Inflammatory macrophage (primary cell): ENCODE measurements at places on chromosomes 6 and 20.

DNA sequence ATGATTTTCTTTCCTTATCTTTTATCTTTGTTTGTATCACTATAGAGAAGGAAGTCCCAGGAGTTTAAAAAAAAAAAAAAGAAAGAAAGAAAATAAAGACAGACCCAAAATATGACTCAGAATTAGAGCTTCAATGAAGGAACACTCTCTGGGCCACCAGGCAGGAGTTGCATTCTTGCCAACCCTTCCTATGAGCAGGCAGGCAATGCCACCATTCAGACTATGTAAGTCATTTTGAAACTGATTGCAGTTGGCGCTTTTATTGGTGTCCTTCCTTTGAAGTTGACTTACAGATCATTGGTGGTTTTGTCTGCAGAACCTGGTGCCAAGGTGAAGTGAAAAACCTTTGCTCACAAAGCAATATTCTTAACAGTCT lies 50.3 kb downstream of the MYB start:
- DNase-seq, result no peak

GRCh38 chr6:26235302-26235670 lies 129.7 kb upstream of the BTN3A2 start:
- no peak for DNase-seq

- DNase-seq, result no peak
Measured at GRCh38 chr20:57573242-57573641, 12.3 kb downstream of the PCK1 start.

GRCh38 chr20:49054056-49054643 lies 8.0 kb downstream of the CSE1L start:
- DNase-seq, result no peak

- DNase-seq, result peak; percentile 80
Measured at GRCh38 chr6:36755435-36756348, 58.1 kb downstream of the RAB44 start.

- no peak for DNase-seq
Measured at GRCh38 chr20:22568872-22569344, 15.5 kb downstream of the FOXA2 start.

DNA sequence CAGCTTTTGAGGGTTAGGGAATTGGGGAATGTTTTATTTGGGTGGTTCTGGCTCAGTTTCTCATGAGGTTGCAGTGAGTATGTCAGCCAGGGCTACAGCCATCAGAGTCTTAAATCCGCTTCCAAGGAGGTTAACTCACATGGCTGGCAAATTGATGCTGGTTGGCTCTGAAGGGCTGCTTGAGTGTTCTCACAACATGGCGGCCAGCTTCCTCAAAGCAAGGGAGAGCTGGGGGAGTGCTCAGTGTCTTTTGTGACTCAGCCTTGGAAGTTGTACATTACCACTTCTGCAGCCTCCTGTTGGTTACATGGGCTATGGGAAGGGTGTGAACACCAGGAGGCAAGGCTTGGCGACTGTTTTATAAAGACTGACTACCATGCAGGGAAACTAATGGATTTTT lies 17.8 kb upstream of the PPP1R3G start:
- no peak for DNase-seq

GRCh38 chr6:42628604-42629003 lies 64.8 kb downstream of the UBR2 start:
- no peak for DNase-seq

DNA sequence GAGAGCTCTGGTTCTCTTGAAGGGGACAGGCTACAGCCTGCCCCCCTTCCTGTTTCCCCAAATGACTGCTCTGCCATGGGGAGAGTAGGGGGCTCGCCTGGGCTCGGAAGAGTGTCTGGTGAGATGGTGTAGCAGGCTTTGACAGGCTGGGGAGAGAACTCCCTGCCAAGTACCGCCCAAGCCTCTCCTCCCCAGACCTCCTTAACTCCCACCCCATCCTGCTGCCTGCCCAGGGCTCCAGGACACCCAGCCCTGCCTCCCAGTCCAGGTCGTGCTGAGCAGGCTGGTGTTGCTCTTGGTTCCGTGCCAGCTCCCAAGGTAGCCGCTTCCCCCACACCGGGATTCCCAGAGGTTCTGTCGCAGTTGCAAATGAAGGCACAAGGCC lies 9.8 kb downstream of the VEGFA start:
- DNase-seq, result no peak

- DNase-seq, result no peak
Measured at GRCh38 chr6:128335963-128336362, 184.4 kb downstream of the PTPRK start.

GRCh38 chr6:56642366-56643261 lies at the start of gene DST:
Gene DST, minus strand, starts transcription at chr6:56642889.
- no peak for DNase-seq

DNA sequence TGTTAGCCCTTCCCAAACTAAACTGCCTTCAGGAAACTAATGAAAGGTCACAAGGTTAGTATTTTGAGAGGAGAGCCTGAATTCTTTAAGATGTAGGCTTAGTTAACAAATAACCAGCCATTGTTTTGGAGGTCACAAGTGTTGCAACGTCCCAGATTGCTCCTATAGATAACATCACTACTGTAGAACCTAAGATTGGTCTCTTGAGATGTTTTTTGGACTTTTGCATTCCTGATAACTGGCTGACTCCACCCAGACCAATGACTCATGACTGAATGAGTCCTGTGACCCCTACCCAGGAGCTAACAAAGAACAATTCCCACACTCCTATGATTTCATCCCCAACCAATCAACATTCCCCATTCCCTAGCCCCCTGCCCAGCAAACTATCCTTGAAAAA lies 178.8 kb downstream of the SCP2D1 start:
- no peak for DNase-seq

DNA sequence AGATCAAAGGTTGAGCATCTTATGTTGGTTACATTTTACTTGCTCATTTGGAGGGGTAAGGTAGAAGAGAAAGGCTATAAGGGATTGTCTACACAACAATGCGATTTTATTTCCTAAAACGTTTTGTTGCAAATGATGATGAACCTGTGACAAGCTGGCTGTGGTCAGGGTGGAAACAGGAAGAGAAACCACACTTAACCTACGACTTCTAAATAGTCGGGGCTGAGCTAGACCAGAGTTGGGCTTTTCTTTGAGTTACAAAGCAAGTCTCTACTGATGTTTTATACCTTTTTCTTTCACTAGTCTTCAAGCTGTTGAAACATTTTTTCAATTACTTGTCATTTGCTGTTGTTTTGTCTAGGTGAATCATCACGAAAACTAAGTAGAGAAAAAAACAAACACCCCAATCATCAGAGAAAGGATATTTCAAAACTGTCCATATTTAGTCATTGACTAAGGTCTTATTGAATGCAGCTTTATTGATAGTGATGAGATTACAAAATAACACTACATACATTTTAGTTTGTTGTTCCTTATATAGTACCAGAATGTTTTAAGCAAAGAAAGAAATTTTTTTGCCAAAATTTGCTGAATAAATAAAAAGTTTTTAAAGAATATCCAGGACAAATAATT lies 18.0 kb downstream of the KLHL31 start:
- DNase-seq, result peak; percentile 83

DNA sequence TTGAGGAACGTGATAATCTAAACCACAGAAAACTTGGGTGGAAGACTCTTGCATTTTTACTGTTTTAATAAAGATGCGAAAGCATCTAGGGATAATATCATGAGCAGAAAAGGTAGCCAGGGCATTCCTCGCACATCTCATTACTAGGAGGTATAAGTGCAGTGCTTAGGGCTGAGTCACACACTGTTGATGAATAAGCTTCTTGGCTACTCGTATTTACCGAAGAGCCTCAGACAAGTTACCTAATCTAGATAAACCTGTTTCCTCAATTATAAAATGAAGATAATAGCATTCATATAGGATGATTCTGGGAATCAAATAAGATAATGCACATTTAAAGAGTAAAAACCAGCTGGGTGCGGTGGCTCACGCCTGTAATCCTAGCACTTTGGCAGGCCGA lies 780 bp upstream of the KIAA0319 start:
- no peak for DNase-seq

GRCh38 chr20:53316206-53316937 lies 277.3 kb downstream of the ZNF217 start:
- no peak for DNase-seq

GRCh38 chr6:26302941-26303559 lies 61.9 kb upstream of the BTN3A2 start:
- no peak for DNase-seq

- DNase-seq, result no peak
Measured at GRCh38 chr20:61737812-61738443, 327.8 kb downstream of the TAF4 start.

DNA sequence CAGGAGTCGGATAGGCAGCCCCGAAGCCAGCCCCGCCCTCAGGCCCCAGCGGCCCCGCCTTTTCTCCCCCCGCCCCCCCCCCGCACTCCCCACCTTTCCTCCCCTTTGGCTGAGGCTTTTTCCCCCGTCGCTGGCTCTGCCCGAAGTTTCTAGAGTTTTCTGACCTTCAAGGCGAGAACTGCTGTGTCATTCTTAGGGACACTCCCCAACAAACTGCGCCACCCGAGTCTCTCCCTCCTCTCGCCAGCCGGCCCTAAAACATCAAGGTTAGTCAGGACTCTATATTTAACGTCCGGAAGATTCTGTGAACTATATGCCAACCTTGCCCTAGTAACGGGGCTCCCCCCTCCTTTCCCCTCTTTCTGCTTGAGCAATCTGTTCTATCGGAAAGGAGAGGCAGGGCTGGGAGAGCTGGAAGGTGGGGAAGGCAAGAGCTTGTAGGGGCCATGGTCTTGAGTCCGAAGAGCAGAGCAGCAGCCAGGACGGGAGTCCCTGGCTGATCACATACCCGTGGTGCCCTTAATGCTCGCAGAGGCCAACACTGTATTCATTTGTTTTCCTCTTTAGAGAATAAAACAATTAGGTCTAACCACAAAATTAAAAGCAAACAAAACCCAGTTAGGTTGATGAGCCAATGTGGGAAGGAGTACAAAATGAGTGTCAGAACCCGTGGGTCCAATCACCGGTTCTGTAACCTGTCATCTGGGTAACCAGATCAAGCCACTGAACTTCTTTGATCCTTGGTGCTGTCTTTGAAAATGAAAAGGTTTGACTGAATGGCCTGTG lies 5.3 kb upstream of the HSPA1B start:
- peak; percentile 85 for DNase-seq
